ENCODE measurements at places on chromosomes 5 and 9.

- no peak for DNase-seq
These were observed 46.5 kb upstream of the DAPK1 start for GRCh38 chr9:87451149-87451548.

DNA sequence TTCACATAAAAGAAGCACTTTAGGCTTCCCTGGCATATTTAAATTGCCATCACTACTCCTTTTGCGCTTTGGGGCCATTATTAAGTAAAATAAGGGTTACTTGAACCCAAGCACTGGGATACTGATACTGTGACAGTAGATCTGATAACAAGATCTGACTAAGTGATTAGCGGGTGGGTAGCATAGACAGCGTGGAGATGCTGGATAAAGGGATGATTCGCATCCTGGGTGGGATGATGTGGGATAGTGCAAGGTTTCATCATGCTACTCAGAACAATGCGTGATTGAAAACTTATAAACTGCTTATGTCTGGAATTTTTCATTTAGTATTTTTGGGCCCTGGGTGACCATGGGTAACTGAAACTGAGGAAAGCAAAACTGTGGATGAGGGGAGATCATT, 75.1 kb downstream of the PTTG1 start:
- no peak for DNase-seq

DNA sequence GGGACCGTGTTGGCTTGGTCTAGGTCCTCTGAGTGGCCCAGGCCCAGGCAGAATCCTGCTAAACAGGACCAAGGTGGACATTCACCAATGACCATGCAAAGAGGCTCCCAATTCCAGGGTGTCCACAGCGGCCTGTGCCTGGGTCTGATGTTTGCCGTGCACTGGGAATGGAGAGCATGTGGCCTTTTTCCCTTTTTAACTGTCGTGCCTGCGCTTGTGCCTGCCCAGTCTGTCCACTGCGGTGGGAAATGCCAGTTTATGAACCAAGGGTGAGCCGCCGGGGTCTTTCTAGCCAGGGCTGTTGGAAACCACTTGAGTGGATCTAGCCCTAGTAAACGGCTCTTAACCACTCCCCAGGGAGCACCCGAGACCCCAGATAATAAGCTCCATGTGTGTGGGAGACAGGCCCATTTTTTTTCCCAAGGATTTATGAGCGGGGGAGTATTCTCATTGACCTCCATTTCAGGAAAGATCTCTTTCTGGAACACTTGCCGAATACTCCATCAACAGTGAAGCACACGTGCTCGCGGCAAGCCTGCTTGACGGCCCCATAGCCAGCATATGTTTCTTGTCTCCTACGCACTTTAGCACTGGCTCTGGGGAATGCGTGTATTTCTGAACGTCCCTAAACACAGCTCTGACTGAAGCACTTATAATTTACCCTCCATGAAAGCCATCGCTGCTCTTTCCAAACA, 93.2 kb upstream of the PHYKPL start:
- DNase-seq, result no peak

DNA sequence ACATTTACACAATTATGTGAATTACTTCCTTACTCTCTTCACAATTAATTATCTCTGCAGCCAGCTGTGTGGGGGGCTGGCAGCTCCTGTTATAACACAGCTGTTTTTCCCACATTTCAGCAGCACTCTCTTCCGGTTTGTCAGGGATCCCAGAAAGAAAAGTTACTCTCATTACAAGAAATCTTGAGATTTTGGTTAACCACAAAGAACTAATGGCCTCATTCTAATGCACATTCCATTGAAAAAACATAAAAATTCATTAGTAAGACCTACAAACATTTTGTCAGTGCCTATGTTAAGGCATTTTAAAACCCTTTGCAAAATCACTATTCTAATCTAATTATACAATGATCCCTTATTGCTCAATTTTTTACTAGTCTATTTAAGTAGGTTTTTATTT, 64.1 kb downstream of the PDE4D start:
- DNase-seq, result no peak

- DNase-seq, result no peak
These were observed 1.5 kb downstream of the NKX2-5 start for GRCh38 chr5:173233347-173234128.

DNA sequence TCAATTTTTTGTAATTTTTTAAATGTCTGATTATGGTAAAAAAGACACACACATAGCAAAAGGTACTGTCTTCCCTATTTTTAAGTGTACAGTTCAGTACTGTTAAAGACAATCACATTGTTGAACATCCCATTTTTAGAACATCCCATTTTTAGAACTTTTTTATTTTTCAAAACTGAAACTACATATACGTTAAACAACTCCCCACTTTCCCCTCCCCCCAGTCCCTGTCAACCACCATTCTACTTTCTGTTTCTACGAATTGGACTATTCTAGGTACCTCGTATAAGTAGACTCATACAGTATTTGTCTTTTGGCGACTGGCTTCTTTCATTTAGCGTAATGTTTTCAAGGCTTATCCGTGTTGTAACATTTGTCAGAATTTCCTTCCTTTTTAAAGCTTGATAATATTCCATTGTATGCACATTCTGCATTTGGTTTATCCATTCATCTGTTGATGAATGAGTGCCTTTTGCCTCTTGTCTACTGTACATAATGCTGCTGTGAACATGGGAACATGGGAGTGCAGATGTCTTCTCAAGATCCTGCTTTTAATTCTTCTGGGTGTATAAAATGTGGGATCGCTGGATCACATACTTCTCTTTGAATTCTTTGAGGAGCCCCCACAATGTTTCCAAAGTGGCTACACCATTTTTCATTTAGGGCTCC, 154.0 kb downstream of the PIK3R1 start:
- no peak for DNase-seq

DNA sequence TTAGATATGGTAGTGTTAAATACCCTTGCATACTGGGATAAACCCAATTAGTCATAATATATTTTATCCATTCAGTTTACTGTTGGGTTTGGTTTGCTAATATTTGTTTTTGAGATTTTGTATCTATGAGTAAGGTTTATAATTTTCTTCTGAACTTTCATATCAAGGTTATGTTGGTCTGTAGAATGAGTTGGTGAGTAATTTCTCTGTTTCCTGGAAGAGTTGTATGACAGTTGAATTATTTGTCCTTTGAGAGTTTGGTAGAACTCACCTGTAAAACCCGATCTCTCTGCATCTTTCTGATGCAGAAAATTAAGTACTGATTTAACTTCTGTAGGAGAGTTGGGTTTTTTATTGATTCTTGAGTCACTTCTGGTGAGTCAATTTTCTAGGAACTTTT, 20.4 kb downstream of the DDX4 start:
- no peak for DNase-seq

GRCh38 chr5:149201121-149201637, 59.9 kb downstream of the ABLIM3 start:
- DNase-seq, result no peak

GRCh38 chr5:60685700-60686099, 14.3 kb downstream of the DEPDC1B start:
- DNase-seq, result no peak

DNA sequence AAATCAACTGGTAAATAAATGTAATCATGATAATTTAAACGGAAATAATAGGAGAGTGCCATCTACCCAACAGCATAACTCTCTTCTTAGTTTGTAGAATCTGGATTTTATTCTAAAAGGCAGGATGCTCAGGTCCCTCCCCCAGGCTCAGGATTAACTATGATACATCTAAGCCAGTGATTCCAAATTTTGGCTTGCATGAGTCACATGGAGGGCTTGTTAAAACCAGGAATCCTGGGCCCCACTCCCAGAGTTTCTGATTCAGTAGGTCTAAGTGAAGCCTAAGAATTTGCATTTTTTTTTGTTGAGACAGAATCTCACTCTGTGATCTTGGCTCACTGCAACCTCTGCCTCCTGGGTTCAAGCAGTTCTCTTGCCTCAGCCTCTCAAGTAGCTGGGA, 62.3 kb upstream of the ZFR start:
- no peak for DNase-seq

DNA sequence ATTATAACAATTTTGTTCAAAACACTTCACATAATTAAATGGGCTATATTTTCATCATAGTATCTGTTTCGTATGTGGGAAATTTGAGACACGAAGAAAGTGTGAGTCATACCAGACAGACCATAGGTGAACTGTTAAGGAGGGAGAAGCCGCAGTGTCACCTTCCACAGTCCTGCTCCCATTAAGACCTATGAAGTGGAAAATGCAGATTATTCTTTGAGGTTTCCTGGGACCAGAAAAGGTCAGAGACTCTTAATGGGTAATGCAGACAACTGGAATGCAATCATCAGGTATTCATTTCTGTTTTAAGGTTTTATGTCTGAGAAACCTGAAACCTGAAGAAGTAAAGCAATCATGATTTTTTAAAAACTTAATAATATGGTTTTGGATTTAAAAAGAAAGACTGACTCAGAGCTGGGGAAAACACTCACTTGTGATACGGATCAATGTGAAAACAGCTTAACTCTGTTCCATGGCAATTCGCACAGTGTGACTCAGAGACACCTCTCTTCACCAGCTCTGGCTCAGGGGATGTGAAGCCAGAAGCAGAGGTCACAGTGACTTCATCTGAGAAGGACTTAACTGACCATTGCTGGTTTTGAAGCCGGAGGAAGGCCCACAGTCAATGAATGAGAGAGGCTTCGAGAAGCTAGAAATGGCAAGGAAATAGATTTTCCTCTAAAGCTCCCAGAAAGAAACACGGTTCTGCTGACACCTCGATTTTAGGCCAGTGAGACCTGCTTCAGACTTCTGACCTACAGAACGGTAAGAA, 17.2 kb upstream of the GCNT1 start:
- no peak for DNase-seq

- DNase-seq, result no peak
These were observed 56.7 kb downstream of the GADD45G start for GRCh38 chr9:89661391-89661949.

- no peak for DNase-seq
These were observed 1785.5 kb downstream of the EFNA5 start for GRCh38 chr5:105885266-105885665.

- no peak for DNase-seq
These were observed 46.8 kb downstream of the TMEM245 start for GRCh38 chr9:109072821-109073435.

DNA sequence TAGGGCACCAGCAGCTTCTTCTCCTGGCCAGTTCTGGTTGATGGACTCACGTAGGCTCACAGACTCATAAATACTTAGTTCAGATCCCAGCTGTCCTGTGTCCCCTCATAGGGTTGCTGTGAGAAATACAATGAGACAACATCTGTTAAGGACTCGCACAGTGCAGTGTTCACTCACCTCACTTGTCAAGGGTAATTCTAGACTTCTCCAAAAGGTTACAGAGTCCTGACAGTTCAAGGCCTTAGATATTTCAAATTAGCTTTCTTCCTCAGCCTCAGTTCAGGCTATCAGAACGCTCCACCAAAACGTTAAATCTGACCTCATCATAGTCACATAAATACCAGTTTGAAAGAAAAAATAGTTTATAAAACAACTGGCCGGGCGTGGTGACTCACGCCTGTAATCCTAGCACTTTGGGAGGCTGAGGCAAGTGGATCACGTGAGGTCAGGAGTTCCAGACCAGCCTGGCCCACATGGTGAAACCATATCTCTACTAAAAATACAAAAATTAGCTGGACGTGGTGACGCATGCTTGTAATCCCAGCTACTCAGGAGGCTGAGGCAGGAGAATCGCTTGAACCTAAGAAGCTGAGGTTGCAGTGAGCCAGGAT, 106.3 kb downstream of the UGCG start:
- DNase-seq, result no peak

DNA sequence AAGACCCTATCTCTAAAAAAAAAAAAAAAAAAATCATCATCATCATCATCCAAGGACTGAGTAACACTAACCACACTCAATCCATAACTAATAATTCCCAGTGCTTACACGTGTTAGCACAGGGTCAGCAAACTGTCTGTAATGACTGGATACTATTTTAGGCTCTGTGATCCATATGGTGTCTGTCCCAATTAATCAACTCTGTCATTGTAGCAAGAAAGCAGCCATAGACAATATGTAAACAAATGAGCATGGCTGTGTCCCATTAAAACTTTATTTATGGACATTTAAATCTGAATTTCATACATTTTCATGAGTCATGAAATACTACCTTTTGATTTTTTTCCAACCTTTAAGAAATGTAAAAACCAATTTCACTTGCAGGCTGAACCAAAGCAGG, 148.4 kb downstream of the SIL1 start:
- no peak for DNase-seq

DNA sequence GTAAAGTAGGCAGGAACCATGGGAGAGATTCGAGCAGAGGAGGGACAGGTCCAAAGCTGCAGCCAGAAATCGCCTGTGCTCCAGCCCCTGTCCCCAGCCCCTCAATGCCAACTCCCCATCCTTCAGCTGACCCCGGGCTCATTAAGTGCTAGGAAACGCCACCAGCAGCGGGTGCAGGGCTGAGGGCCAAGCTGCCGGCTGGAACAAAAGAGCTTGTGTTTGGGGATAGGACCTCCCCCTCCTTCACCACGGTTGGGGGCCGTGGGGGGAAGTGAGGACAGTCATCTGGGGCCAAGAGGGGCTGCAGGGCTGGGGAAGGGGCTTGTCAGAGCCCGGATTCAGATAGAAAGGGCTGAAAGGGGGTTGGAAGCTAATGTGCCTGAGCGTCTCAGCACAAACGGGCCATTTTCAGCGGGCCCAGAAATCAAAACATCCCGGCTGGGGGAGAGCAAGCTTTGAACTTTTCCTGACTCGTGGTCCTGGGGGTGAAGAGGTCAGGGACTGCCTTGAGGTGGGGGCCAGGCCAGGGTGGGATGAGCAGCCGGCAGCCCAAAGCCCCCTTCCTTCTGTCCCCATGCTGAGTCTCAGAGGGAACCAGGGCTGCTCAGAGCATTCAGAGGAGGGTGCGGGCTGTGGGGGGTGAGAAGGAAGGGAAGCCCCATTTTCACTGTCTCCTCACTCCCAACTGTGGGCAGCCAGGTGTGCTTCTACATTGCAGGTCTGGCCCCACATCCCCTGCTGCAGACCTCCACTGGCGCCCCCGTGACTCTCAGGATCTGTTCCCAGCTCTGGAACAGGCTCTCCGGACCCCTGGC, 69.4 kb upstream of the DAB2IP start:
- no peak for DNase-seq

DNA sequence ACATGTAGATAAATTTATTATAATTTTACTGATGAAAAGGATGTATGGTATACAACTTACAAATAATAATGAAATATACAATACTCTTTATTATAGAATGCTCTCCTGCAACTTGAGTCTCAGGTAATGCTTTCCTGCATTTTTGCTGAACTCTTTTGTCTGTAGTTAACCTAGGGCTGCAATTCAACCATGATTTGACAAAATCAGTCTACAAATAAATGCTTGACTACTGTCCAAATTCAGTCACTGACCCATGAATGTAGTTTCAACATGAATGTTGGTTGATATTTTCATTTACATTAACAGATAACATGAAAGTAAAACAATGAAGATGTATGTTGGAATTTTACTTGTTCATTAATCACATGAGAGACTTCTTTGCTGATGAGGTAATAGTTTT, 320.9 kb downstream of the ZSWIM6 start:
- DNase-seq, result no peak

GRCh38 chr9:113665756-113666155, 202.2 kb downstream of the RGS3 start:
- no peak for DNase-seq

GRCh38 chr9:133468374-133468773, 8.6 kb downstream of the CACFD1 start:
- no peak for DNase-seq

- DNase-seq, result no peak
These were observed 477.1 kb upstream of the SMC2 start for GRCh38 chr9:103617046-103617445.
